ENCODE measurements at places on chromosomes 16 and 17.
A peak's percentile ranks its signal among the peaks of the same experiment; 100 is the strongest.

DNA sequence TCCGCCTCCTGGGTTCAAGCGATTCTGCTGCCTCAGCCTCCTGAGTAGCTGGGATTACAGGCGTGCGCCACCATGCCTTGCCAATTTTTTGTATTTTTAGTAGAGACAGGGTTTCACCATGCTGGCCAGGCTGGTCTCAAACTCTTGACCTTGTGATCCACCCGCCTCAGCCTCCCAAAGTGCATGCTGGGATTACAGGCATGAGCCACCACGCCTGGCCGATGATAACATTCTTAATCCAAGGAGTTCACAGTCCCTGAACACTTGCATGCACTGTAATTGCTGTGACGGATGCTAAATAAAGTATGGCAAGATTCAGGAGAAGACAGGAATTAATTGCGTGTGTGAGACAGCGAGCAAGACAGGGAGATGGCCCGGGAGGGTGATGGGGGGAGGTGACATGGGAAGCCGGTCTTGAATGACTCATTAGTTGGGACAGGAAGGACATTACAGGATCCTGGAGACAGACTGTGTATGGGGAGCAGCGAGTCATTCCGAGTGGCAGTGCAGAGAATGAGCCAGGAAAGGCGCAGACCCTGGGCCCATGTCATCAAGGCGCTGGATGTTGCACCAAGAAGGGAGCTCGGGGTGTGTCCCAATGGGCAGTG lies 6.7 kb downstream of the ABCA3 start:
- DNase-seq, result no peak

- DNase-seq, result no peak
Measured at GRCh38 chr17:77478281-77478680, 337.5 kb downstream of the SEC14L1 start.

DNA sequence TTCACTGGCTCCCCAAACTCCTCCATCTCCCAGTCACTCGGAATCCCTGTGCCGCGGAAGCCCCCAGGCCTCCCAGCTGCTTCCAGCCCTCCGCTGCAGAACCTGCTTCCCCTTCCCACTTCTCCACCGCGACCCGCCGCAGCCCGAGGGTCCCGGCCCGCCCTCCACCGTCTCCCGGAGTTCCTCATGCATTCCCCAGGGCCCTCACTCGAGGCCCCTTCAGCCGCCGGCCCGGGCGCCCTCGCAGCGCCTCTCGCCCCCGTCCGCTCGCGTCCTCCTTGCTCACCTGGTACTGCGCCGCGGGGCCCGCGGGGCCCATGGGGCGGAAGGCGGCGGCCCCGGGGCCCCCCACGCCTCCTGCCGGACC lies 329 bp downstream of the SMARCD2 start:
- no peak for DNase-seq

DNA sequence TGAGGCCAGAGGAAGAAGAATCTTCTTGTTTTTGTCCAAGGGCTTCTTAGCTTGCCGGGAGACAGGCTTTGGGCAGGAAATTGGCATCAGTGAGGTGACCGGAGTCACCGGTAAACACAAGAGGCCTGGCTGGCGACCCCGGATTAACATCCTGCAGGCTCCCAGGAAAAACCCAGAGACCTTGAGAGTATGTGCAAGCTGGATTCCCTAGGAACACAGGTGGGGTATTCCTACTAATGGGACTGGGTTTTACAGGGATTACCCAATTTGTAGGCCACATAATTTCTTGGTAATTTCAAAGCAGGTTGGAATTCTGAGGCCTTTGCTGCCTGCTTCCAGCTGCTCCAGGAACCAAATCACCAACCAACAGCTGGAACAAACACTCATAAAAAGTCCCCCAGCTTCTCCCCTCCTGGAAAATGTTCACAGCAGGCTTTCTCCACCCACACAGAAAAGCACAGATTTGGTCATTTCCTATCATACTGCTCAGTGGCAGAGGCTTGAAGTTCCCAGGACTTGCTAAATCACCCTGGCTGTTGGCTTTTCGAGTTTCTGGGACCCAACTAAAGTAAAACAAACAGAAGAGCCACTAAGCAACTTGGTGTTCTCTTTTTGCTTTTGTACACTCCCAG lies 258.8 kb downstream of the IRF8 start:
- no peak for DNase-seq

DNA sequence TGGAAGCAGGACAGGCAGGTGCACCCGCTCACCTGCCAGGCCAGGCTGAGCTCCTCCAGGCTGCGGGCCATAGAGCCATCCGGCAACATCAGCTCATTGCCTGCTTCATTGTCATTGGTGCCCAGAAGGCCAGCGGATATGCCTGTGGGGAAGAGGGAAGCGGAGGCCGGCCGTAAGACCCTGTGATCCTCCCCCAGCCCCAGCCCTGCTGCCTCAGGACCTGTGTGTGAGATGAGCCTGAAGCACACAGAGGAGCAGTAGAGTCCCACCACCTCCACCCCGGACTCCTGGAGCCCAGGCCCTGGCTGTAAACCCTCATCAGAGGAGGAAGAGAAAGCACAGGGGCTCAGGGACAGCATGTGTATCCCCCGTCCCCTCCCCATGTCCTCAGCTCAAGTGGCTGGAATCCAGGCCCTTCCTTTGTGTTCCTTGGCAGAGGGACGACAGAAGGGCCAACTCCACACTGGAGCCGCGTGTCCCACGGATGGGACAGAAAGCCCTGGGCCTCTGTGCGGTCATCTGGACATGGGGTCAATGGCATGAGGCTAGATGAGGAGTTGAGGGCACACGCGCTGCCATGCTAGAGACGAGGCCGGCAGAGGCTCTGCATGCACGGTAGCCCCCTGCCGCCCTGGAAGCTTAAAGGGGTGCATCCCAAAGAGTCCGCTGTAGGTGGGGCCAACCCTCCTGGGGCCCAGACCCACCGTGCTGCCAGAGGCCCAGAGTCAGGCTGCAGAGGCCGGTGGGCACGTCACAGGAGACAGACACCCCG lies 39.1 kb downstream of the RMI2 start:
- DNase-seq, result no peak

- peak; percentile 25 for DNase-seq
Measured at GRCh38 chr17:14337596-14338079, 36.8 kb downstream of the HS3ST3B1 start.

DNA sequence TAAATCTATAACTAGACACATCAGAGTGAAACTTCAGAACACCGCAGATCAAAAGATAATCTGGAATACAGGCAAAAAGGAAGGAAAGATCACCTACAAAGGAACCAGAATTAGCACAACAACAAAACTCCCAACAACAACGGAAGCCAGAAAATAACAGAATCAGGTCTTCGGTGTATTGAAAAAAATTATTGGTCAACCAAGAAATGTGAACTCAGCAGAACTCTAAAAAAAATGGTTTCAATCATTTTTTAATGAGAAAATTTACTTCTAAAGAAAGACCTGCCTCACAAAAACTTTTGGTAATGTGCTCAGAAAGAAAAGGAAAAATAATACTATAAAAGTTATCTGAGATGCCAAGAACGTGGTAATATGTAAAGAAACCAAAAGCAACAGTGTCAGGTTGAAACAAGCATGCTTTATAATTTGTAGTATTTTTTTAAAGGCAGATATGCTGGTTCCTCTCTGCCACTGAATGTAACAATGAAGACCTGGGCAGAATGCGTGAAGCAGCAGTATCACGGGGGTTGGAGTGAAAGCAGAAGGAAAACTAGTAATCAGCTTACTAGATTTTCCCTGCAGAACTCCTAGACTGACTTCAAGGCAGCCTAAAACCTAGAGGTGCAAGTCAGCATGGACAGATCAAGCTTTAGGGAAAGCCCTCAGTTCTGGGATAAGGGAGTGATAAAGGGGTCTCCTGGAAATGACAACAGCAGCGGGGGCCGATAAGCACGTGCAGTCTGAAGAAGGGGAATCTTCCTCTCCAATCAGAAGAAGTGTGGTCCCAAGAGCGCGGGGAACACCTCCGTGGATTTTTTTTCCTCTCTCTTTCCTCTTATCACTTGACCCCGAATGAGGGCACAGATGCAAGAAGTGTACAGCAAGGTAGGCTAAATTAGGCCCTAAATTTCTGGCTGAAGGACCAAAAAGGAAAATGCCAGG lies 80.9 kb upstream of the TEKT1 start:
- no peak for DNase-seq

DNA sequence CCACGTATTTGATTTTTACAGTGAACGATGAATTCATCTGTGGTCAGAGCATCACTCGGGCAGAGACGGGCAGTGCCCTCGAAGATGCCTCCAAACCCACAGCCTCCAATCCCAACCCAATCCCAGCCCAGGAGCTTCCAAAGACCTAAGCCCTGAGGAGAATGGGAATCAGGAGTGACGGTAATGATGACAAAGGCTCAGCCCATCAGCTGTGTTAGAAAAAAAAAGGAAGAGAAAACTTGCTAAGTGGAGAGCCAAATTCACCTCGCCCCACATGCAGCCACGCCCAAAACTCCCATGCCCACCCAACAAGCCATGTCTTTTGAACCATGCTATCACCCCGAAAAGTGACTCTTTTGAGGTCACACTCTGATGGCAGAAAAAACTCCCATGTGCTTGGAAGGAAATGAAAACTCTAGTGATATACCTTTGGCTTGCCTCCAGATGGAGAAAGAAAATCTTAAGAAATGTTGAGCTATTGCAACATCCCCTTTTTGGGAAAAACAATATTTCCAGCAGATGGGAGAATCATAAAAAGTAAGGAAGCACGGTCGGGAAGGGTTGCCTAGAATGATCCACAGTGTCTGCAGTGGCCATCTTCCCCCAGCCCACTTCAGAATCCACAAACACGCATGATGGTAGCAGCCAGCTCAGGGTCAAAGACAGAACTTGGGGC lies 37.7 kb downstream of the XYLT1 start:
- DNase-seq, result no peak

GRCh38 chr17:2241823-2242222 lies 61.8 kb downstream of the SMG6 start:
- DNase-seq, result no peak

- no peak for DNase-seq
Measured at GRCh38 chr16:11395008-11395948, 50.0 kb downstream of the RMI2 start.

- no peak for DNase-seq
Measured at GRCh38 chr16:82605076-82605475, 21.7 kb upstream of the CDH13 start.

GRCh38 chr17:78276098-78276887 lies 44.9 kb downstream of the TMEM235 start:
- DNase-seq, result no peak

DNA sequence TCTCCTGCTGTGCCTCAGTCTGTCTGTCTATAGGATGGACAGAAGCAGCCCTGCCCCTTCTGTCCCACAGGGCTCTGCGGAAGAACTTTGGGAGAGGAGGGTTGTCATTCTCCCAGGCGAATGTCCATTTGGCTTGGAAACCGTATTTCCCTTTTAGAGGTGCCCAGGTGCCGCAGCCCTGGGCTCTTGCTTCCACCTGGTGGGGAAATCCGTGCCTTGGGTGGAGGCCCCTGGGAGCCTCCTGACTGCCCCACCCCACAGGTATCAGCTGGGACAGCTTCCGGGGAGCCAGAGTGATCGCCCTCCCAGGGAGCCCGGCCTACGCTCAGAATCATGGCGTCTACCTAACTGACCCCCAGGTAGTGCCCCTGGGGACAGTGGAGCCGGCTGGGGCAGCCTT lies 12.7 kb downstream of the FCSK start:
- no peak for DNase-seq

DNA sequence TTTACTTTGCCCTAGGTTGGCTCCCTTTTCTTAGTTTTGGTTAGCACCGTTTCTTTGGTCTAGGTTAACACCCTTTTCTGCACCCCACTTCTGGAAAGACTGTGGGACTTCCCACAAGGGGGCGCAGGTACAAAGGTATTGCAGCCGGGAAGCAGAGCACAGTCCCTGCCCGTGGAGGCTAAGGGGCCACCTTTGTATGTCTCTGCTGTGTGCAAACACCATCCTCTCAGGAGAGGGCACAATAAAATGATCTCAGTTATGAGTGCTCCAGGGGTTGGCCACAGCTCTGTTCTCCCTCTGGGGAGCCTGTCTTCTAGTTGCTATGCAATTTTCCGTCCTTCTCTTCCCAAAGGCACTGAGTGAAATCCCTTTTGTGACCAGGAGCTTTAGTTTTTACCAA lies 28.4 kb upstream of the TMC5 start:
- no peak for DNase-seq

DNA sequence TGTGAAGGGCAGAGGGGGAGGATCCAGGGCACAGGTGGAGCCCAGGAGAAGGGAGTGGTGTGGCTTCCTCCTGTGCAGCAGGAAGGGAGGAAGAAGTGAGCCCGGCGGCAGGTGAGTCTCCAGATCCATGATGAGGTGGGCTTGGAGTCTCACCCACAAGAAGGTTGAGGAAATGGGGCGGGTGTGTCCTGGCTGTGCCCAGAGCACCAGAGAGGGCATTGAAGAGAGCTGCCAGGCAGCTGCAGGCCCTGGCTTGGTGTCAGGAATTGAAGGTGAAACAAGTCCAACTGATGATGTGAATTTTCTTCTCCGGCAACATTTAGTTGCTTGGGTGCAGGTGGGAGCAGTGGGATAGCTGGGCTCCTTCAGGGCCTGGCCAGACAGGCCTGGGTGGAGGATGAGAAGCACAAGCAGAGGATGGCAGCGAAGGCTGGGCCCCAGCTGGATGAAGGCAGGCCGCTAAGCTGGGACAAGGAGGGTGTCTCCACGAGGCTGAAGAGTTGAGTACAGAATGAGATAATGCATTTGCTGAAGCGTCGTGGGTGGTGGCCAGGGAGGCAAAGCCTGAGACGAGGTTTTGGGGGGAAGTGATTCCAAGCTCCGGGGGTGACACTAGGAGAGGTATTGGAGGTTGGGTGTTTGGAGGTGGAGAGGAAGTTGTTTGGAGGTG lies 18.3 kb downstream of the NT5M start:
- no peak for DNase-seq

DNA sequence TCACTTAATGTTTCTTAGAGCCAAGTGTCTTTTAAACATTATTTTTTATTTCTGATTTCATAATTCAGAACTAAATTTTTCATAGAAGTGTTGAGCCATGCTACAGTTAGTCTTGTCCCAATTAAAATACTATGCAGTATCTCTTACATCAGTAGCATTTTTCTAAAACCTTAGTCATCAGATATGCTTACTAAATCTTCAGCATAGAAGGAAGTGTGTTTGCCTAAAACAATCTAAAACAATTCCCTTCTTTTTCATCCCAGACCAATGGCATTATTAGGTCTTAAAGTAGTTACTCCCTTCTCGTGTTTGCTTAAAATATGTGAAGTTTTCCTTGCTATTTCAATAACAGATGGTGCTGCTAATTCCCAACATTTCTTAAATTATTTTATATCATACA lies 13.6 kb upstream of the BCAS3 start:
- no peak for DNase-seq

- no peak for DNase-seq
Measured at GRCh38 chr17:57943140-57943539, 12.1 kb downstream of the CUEDC1 start.

DNA sequence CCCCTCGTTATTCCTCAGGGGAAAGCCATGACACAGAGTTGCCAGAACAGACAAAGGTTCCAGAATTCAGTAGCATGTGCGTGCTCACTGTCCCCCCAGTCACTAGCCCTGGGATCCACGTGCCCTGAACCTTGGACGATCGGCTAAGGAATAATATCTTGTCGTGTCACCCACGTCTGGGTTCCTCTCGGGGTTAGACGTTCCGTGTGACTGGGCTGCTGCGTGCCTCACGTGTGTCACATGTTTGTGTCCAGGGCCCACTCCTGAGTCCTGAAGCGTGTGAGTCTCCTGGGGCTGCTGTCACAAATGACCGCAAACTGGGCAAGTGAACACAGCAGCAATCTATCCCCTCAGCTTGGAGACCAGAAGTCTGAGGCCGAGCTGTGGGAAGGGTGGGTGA lies 12.4 kb upstream of the ZNF469 start:
- DNase-seq, result no peak
